ENCODE measurements at places on chromosomes 2 and 18.

- no peak for DNase-seq
These were observed 28.9 kb upstream of the GAREM2 start for GRCh38 chr2:26144031-26144430.

GRCh38 chr2:129799036-129799958 lies 180.2 kb upstream of the RAB6C start:
- DNase-seq, result no peak

DNA sequence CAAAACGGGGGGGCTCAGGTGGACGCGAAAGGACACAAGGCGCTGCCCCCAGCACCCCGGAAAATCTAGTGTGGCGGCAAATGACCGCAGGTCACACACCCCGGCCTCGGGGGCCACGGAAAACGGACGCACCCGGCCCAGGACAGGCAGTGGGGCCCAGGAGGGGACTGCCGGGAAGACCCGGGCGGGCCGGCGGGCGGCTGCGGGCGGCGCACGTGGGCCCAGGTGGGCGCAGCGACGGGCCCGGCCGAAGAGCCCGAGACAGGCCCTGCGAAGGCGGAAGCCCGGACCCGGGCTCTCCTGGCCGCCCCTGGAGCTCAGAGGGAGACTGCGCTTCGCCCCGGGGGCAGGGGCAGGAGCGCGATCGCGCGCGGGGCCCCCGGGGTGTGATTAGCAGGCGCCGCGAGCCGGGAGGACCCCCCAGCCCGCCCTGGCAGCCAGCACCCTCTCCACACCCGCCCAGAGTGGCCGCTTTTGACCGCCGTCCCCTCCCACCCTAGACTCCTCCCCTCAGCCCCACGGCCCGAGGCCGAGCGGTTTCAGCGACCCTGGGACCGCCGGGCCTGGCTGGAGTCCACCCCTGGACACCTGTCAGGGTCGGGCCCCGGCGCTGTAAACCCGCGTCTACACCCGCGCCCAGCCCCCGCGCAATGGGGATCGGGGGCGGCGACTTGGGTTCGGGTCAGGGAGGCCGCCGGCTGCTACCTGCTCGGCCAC lies 773 bp downstream of the MBP start:
- no peak for DNase-seq

DNA sequence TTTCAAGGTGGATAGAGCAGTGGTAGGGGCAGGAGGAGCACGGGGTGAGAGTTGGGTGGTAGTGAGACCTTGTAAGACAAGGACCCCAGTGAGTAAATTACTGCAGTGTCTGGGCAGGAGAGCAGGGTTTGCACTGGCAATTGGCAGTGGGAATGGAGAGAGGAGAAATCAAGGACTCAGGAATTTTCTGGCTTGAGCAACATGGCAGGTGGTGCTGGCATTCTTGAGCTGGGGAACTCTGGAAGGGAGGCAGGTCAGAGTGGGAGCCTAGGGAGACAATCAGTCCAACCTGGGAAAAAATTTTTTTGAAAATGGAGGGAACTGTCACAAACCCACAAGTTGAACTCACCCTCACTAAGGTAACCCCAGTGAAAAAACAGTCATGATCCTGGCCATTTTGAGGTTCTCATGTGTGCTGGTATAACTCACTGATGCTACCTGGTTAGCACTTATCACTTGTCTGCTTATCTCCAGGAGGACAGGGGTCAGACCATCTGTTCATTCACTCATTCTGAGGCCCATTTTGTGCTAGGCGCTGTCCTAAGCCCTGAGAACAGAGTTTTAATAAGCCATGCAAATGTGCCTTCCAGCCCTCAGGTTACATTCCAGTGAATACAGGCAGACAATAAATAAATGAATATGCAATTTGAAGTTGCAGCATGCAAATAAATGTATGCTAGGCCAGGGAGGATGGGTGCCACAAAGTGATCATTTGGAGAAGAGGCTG lies 92.2 kb upstream of the SEC11C start:
- DNase-seq, result no peak

- DNase-seq, result no peak
These were observed 130.6 kb downstream of the CABLES1 start for GRCh38 chr18:23265682-23266399.
